Stimulated activated CD4-positive, alpha-beta T cell treated with anti-CD3 and anti-CD28 coated beads, Interleukin-15, amount 100 ng/mL, for 1 hour (primary cell): ENCODE measurements at places on chromosomes 1 and 21.

- DNase-seq: no peak
These were observed 5.3 kb upstream of the RLF start for GRCh38 chr1:40155910-40156309.

DNA sequence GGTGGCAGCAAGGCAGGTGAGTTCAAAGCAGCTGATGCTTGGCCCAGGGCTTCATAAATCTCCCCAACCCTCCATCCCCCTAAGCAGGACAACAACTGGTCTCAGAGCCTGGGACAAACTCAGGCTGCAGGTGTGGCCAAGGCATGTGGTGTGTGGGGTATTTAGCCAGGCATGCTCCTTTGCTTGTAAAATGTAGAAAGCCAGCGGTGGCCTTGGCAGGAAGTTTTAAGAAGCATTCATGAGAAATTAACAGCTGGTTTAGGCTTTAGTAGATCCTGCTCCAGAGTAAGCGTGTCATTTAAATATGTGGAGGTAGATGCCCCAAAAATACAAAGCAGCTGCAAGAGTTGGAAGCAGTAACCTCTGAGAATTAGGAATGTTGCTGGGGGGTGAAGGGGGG is 44.8 kb downstream of the NTPCR start:
- no peak for DNase-seq

DNA sequence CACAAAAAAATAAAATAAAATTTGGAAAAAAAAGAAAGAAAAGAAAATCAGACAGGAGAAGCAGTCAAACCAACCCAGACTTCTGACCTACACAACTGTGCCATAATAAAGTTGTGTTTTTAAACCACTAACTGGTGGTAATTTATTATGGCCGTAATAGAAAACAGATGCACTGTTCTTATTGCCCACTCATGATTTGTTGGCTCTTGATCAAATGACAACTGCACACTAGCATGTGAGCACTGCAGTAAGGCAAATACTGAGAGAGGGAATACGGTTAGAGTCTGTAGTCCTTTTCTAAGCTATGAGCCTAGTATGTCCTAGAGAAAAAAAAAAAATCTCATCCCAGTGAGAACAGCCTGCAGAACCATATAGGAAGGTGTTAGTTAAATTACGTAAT is 61.2 kb upstream of the TNR start:
- DNase-seq: no peak

DNA sequence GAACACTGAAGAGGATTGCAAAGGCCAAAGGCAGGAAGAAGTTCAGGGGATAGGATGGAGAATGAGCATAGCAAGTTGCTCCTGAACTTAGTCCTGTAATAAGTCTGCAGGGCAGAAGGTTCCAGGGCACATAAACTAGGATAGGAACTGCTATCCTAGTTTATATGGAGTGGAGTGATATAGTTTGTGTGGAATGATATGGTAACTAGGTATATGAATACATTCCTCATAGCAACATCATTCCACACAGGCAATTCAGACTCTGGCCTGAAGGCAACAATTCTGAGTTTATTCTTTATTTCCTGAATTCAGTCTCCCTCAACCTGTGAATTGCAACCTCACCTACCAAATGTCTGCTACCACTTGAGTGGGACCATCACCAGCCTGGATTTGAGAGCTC is 154.9 kb upstream of the GREM2 start:
- DNase-seq: no peak

GRCh38 chr1:236141447-236142252 is 689 bp upstream of the GPR137B start:
- no peak for DNase-seq

DNA sequence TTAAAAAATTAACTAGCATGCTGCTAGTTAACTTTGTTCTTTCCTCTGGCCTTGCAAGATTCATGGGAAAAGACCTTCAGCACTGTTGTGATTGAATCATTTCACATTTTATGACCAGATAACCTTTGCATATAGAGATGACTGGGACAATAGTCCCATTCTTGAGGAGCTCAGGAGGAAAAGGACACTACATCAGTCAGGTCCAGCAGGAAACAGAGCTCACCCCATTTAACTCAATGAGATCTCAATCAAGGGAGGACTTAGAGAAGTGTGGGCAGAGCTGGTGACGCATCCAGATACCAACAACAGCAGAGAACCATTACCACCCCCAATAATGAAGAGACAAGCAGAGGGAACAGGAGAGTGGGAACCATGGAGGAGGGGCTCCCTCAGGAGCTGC is 109.4 kb upstream of the GUCA2B start:
- no peak for DNase-seq

DNA sequence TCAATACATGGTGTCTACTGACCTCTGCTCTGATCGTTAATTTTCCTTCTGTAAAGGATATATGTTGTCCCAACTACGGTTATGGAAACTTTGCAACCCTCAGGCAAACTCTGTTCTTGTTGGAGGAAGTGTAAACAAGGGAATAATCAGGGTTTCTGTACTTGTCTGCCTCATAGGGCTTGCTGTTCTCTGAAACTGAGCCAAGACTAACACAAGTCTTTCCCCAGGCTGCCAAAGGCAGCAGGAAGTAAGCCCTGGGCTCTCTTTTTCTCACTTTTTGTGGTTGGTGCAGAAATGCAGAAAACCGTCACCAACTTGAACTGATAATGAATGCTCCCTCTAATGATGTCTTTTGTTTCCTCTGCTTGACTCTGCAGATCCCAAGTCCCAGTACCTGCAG is 7.6 kb downstream of the CYP4X1 start:
- DNase-seq: no peak

DNA sequence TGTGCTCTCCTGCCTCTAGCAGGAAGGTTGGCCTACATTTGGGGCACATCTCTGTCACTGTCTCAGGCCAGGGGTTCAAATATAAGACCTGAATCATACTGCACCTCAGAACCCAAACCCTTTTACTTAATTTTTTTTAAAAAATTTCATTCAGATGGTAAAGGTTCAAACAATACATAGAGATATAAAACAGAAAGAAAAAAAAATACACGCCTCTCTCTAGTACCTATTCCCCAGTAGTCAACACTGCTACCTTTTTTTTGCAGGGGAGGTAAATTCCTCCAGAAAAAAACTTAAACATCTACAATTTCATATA is 32.9 kb downstream of the MAPKAPK2 start:
- DNase-seq: no peak

DNA sequence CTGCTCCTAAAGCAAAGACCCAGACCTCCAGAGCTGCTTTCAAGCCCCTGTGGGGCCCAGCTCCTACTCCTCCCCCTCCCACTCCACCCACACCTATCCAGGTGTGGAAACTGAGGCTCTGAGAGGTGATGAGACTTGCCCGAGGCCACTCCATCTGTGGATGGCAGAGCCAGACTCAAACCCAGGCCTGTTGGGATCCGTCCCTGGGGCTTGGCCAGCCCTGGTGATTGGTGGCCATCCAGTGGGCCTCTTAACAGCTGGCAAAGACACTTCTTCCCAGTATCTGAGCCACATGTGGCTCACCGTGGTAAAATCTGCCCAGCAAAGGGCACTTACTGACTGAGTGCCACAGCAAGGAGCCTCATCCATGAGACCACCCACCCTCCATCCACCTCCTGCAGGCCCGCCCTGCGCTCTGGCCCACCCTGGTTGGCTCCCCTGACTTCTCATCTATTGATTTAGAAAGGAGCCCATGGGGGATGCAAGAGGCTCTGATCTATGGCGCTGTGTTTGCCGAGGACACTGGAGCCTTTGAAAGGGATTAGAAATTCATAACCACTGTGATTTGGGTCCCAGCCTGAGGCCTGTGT is 398.5 kb downstream of the PTPRU start:
- DNase-seq: no peak

DNA sequence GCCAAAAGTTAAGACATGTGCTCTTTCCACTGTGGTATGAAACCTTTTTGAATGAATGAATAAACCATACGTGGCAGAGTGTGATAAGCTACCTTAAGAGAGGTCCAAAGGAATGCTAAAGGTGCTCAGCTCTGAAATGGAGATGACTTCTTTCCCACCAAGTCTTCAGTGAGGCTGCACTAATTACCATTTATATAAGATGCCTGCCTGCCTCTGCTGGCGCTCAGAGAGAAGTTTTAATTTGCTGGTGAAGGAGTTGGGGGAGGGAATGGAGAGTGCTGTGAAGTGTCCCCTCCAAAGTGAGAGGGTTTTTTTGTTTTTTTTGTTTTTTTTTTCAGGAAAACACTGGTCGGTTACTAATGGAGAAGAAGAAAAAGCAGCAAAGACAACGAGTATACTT is 559.0 kb downstream of the OMA1 start:
- DNase-seq: no peak

DNA sequence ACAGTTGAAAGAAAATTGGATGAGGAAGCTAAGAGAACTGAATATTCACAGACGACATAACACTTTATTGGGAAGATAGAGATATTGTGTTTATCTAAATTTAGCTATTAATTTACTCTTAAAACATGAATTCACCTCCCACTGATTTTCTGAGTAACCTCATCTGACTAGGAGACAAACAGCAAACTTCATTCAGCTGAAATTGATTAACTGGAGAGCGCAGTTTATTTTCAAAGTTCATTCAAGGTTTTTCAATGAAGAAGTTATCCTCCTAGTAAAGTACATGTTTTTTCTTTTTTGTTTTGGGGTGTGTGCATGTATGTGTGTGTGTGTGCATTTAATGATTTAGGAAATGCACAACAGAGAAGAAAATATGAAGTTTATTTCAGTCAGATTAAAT is 215.0 kb downstream of the KCNT2 start:
- no peak for DNase-seq

DNA sequence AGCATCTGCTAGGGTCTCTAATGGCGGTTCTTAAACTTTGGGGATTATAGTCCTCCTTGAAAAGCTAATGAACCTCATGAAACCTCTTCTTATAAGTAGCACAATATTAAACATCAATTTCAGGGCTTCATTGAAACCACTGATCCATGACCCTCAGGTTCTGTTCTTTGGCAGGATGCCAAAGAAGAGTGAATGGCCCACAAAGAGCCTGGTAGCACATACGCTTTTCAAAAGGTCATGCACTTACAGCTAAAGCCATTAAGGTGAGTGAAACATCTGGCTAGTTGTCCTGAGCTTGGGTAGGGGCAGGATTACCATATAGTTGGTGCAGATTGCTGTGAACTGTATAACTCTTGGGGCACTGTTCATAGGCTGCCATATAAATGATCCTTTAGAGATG is 42.3 kb downstream of the MDM4 start:
- no peak for DNase-seq

GRCh38 chr1:34688006-34688741 is 66.7 kb upstream of the GJB5 start:
- DNase-seq: no peak

GRCh38 chr1:217599154-217599553 is 31.7 kb downstream of the GPATCH2 start:
- no peak for DNase-seq

GRCh38 chr1:205687242-205687641 is 6.9 kb upstream of the SLC45A3 start:
- no peak for DNase-seq

- DNase-seq: no peak
These were observed 947.5 kb downstream of the BRINP3 start for GRCh38 chr1:189530162-189530561.

GRCh38 chr21:40985370-40985769 is 138.4 kb upstream of the DSCAM start:
- DNase-seq: no peak

GRCh38 chr1:63917571-63918417 is 144.0 kb downstream of the ROR1 start:
- DNase-seq: no peak

- no peak for DNase-seq
These were observed 289.1 kb downstream of the PTBP2 start for GRCh38 chr1:97010566-97011264.

DNA sequence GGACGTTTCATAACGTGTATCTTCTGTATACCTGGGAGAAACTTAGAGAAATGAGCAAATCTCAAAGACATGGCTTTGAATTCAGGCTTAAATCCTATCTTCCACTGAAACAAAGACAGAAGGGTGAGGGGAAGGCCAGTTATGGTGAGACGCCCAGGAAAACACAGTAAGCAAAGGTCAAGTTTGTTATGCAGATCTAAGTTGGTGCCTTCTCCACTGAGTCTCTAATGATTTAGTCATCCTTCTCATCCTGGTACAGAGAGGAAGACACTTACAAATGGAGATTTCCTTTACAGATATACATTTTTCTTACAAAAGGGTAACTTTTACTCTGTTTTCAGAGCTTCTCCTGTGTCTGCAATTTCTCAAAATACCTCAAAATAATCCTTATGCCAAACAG is 64.4 kb downstream of the MAP3K7CL start:
- no peak for DNase-seq

DNA sequence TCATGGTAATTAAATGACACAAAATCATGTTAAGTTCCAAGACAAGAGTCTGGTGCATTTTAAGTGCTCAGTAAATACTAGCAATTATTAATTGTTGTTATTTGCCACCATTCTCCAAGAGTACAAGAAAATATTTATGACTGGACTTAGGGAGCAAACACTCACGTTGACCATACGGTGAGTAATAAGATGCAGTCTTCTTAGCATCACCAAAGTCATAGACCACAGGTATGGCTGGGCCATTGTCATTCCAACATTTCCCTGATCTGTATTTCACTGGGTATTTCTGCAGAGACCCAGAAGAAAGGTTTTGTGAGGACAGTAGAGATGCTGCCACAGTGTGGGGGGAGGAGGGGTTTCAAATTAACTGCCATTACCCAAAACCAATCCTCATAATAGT is 4.7 kb downstream of the ITLN2 start:
- no peak for DNase-seq

DNA sequence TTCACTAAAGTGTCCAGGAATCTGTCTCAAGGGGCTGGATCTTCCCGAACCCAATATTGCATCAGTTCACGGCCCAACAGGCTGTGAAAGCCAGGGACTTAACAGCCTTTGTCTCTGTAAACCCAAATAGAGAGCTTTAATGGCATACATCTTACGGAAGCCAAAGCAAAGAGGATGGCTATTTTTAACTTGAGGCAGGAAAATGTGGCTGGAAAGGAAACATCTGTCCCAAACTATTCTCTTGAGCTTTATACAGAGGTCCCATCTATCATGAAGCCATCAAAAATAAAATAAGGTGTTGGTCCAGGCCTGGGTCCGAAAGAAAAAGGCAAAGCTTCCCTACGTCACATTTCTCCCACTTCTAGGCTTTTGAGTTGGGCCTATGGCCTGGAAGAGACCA is 7.7 kb upstream of the CD34 start:
- no peak for DNase-seq

GRCh38 chr1:151860504-151861187 is 7.1 kb upstream of the THEM5 start:
- DNase-seq: no peak

DNA sequence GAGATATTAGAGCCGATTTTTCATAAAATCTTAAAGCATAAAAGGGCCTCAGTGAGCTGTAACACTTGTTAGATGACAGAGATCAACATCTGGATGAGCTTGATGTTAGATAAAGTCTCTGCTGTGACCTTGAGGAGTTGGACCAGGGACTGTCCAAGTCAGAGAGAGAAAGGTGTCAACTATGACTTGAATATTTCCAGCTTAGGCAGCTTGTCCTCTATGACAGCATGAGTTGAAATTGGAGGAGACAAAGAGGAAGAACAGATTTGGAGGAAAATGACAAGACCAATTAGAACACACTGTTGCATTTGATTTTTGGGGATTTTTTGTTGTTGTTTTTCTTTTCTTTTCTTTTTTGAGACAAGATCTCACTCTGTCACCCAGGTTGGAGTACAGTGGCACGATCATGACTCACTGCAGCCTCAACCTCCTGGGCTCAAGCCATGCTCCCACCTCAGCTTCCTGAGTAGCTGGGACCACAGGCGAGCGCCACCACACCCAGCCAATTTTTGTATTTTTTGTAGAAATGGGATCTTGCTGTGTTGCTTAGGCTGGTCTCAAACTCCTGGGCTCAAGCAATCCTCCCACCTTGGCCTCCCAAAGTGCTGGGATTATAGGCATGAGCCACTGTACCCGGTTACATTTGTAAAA is 35.3 kb upstream of the CLIC4 start:
- DNase-seq: no peak
